ENCODE measurements at places on chromosomes 7 and 10.

DNA sequence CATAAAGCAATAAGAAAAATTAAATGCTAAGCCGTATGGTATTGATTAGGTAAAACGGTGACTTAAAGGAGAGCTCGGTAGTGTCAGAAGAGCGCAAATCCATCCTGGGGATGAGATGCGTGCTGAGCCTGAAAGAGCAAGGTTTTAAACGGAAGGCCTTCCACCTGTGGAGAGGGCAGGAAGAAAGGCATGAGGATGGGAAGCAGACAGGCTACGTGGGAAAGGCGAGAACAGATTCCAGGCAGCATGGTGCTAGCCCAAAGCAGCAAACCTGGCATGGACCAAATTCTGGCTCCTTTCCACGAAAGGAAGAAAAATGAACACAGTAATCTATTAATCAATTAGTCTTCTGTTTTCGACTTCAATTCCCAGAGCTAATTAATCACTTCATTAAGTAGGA is 103.5 kb downstream of the HIPK2 start:
- no peak for DNase-seq

GRCh38 chr10:104767282-104767681 is 126.2 kb downstream of the SORCS3 start:
- DNase-seq = no peak

DNA sequence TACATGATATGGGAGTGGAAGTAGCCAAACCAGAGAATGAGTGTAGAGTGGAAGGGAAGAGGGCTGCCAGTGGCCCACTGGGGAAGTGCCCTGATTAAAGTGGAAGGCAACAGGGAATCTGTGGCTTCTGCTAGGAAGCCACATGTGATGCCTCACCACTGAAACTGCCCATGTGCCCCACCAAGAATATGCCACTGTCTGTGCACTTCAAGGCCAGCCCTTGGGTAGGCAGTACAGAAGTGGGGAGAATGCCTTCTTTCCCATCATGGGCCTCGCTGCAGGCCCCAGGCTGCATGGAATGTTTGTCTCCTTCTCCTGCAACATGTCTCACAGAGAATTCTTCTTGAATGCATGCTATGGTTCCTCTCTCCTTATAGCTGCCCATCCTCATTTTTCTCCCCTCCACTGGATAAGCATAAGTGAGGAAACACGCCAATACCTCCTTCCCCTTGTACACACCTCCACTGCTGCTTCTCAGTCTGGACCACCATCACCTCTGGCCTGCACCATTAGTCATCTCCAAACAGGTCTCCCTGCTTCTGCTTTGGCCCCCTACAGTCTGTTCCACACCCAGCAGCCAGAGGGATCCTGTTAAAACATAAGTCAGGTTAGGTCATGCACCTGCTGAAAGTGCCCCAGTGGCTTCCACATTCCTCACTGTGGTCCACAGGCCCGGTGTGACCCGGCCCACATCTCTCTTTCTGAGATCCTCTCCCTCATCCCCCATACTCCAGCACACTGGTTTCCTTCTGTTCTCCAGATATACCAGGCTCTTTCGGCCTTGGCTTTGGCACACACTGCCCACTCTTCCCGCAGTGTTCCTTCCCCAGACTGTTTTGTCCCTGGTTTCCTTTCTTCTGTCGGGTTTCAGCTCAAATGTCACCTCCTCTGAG is 37.1 kb downstream of the SNX10 start:
- no peak for DNase-seq

DNA sequence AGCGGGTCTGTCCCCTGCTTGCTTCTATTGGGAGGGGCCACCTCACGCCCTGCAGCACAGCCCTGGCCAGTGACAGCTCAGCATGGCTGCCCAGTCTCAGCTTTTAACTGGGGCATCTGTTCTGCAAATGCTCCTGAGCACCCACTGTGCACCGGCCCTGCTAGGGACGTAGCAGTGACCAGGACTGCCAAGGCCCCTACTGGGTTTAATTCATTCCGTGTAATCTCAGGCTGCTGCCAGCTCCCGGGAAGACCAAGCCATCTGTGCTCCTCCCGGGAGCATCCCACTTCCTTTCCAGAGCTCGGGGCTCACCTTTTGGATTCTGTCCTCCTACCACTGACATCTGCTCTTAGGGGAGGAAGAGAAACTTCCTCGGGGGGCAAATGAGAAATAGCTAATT is 85.2 kb downstream of the ADARB2 start:
- DNase-seq = no peak

DNA sequence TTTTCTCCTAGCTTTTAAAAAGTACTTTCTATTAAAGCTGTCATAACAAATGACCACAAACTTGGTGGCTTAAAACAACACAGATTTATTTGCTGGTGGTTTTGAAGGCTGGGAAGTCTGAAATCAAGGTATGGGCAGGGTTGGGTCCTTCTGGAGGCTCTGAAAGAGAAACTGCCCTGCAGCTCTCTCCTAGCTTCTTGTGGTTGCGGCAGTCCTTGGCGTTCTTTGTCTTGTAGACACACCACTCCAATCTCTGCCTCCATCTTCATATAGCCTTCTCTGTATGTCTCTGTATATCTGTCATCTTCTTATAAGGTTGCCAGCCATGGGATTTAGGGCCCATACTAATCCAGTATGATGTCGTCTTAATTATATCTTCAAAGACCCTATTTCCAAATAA is 79.4 kb upstream of the PRR15 start:
- no peak for DNase-seq

GRCh38 chr10:78852466-78853240 is 216.1 kb upstream of the ZMIZ1 start:
- DNase-seq = peak; percentile 9

GRCh38 chr7:38040831-38041230 is 120.4 kb downstream of the EPDR1 start:
- no peak for DNase-seq

DNA sequence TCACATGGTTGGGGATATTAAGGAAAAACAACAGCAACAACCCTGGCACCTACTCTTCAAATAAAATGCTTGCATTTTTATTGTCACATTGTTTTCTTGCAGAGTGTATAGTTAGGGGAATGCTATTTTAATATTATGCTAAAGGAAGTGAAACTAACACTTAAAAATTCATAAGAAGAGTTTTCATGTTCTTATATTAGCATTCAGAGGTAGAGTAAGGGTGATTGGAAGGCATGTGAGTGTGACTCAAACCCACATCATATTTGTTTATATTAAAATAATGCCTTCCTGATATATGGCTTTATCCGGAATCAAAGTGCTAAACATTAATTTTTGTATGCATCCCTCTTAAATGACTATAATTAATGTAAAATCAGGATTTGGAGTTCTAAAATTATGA is 59.8 kb upstream of the TES start:
- no peak for DNase-seq

DNA sequence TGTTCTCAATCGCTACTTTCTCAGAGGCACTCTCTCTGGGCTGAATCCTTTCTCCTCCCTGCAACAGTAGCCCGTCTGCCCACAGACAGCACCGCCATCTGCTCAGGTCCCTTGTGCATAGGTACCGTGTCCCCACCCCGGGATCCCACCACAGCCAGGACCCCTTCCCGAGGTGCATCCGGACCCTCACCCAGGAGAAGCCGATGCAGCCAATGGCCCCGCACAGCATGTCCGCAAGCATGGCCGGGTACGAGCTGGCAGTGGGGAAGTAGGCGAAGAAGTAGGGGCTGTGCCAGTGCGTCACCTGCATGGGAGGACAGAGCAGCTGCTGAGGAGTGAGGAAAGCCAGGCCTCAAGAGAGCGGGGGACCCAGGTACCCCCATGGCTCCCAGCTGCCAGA is 25.5 kb downstream of the DDC start:
- DNase-seq = no peak

GRCh38 chr7:81645435-81645834 is 124.4 kb downstream of the HGF start:
- DNase-seq = no peak

DNA sequence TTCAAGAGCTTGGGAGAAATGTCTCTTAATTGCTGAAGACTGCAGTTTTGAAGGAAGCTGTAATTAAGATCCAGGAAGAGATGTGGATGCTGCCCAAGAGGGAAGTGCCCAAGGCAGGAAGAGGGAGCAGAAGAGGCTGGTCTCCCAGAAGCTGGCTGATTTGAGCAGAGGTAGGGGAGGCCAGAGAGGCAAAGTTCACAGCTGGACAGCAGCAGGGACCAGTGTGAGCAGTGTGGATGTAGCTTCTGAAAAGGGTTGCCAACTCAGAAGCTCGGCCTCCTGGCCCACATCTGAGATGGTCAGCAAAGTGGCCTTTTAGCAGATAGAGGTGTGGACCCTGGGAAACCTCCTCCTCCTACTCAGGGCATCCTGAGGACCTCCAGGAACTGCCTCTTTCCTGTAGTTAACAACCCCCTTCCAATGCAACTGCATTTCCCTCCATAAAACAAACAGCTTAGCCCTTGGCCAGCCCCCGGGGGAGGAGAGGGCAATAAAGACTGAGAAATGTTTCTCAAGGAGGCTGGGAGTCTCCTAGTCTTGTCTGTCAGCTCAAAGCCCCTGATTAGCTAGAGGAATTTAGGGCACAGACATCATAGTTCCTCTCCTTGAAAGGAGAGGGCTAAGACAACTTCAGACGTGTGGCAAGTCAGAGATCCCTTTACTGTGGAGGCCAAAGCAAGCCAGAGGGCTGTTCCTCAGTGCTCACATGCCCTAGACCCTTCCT is 69.5 kb downstream of the PAX2 start:
- DNase-seq = no peak

DNA sequence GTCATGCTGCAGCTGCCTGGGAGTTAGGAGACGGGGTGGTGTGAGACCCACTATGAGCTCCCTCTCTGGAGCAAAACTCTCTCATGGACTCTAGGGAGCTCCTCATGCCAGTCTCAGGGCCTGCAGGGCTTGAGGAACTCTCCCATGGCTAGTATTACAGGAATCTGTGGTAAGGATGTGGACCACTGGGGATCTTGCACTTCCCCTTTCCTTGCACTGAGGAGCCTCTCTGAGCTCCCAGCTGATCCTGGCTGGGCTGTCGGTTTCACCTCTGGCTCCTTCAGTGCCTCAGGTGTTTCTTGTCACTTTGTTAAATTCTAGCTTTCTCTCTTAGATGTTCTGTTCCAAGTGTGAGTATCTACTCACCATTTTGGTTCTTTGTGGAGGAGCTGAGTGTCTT is 71.6 kb upstream of the IMMP2L start:
- DNase-seq = no peak

DNA sequence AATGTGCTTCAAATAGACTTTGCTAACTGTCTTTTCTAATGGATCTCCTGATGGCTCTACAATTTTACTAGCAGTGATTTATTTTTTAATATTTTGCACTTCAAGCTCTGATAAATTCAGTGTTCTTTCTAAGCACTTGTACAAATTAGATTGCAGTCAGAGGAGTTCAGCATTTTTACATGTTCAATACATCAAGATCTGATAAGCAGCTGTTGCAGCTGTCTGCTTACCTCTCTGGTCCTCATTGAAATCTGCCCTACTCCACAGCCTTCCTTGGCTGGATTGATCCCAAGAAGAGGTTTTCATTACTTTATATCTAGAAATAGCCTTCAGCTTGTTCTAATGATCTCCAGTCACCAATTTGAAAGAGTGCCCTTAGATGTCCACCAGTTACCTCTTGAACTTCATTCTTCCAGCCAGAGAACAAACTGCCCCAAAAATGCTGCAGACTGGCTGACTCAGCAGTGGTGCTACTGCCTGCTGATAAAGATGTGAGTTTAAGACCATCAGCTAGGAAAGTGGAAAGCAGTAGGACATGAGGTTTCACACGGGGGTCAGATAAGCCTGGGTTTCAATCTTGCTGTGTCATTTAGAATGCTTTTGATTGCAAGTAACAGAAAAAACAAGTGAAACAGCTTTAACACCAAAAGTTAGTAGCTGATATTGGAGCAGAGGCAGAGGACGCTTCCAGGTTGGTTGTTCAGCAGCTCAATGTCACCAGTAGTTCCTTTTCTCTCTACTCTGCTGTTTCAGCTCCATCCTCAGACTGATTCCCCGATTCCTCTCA is 350.9 kb upstream of the NPVF start:
- no peak for DNase-seq
